Activated CD4-positive, alpha-beta T cell treated with anti-CD3 and anti-CD28 coated beads, Interleukin-2, amount 50 U/mL, for 4 hours (primary cell): ENCODE measurements at places on chromosomes 2 and 18.

DNA sequence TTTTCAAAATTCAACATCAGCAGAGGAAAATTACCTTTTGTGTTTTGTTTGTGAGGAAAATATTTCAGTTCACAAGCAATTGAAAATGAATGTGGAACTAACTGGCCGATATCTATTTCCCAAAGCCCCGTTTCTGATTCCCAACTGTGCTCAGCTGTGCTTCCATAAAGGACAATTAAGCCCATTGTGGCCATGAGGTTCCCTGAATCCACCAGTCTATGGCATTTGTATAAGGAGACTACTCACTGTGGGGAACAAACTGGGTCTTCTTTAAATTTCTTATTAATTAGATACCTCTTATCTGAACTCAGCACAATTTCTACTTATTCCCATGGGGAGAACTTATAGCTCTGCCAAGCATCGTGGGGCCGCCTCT lies 31.4 kb upstream of the AGAP1 start:
- DNase-seq, result no peak

GRCh38 chr18:3529601-3530000 lies 79.6 kb downstream of the TGIF1 start:
- DNase-seq, result no peak

- no peak for DNase-seq
Measured at GRCh38 chr18:23193742-23194141, 58.5 kb downstream of the CABLES1 start.

- DNase-seq, result no peak
Measured at GRCh38 chr2:173716458-173717052, 248.6 kb downstream of the SP3 start.

DNA sequence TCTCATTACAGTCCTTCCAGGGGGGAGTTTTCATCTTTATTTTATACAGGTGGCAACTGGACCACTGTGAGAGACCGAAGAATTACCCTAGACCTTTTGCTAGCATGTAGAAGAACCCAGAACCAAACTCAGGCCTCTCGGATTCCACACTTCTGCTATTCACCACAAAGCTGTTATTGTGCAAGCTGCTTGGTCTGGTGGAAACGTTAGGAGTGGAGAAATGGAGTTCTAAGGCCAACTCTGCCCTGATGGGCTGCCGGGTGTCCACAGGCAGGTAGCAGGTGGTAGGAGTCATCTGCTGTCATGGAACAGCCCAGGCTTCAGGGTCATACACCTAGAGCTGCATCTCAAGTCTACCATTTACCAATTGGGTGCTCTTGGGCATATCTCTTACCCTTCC lies 218.8 kb downstream of the BCL11A start:
- DNase-seq, result no peak

DNA sequence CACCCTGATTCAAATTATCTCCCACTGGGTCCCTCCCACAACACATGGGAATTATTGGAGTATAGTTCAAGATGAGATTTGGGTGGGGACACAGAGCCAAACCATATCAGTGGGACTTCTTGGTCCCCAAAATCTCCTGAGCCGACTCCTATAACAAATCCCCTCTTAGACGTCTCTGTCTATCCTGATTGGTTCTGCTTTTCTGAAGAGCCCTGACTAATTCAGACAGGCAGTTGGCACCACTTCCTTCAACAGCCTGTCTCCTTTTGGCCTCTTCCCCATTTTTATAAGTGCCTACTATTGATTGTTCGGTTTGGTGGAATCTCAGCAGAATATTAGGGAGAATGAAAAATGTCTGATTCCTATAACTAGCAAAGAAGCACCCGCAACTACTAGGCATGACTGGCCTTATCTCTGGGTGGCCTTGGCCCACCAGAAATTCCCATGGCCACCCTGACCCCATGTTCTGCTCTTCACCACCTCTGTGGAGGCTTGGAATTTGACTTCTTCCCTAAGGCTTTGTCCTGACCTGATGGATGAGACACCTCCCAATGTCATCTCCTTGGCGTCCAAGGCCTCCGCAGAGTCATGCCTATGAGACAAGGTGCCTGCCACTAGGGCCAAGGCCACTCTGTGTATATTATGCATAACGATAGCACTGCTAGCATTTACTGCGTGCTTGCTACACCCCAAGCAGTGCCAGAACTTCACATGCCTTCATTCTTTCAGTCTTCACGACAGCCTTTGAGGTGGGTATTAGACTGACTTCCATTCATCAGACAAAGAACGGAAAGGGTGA lies 218.9 kb upstream of the COPS8 start:
- DNase-seq, result no peak

DNA sequence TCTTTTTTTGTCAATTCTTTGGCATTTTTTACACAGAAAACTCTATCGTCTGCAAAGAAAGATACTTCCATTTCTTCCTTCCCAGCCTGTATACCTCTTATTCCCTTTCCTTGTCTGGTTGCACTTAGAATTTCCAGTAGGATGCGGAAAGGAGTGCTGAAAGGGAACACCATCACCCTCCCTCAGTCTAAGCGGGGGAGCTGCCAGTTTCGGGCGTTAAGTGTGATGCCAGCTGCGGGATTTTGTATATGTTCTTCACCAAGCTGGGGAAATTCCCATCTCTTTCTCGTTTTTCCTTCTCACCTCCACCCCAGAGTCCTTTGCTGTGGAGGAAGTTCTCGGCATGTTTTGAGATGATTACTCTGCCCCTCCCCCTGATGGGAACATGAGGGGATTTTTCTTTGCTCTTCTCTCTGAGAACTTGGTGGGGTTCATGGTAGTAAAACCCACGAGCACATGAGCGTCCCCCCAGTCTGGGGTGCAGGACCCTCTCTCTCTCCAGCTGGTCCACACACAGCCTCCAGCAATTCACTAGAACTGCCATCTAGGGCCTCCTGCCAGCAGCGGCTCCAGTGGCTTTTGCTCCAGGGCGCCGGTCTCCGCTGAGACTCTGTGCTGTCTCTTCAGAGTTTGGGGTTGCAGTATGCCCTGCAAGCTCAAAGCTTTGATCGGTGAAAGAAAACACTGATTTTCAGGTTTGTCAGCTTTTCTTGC lies 15.5 kb downstream of the AQP12A start:
- DNase-seq, result no peak

DNA sequence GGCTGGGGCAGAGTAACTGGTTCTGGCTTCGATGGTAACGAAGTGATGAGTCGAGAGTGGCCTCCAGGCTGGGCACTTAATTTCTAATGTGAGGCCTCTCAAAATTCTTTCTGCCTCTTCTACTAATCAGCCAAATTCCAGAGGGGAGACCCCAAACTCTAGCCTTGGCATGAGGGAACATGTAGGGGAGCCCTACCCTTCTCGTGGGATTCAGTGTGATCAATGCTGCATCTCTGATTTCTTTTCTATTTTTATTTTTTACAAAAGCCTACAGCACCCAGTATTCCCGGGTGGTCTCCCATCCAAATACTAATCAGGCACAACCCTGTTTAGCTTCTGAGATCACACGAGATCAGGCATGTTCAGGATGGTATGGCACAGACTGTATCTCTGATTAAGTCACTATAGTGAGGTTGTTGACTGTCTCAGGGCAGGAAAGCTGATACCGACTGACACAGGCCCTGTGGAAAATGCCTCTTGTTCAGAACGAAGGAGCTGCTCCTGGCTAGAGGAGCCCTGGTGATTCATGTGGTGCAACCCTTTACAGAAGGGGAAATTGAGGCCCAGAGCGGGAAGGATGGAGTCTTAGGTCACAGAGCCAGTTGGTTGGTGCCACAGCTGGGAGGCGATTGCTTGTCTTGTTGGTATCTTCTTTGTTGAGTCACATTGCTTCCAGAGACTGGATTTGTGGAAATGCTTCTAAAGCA lies 126.3 kb upstream of the HS6ST1 start:
- no peak for DNase-seq

DNA sequence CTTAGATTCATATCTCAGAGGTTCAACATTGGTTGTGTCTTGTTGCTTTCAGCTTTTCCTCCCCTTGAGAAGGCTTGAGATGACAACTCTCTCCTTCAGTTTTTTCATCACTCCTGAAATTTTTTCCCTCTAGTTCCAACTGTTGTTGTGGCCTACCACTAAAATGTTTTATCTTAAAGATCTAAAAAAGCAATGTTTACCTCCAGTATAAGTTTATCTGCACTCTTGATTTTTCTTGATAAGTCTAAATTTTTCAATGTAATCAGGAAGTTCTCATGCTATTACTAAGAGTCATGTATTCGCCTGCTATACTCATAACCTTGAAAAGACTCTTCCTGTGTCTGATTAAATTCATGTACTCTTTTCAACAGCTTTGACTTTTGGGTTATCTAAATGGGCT lies 366.3 kb upstream of the TFPI start:
- no peak for DNase-seq

GRCh38 chr2:218897394-218898108 lies 16.9 kb downstream of the WNT10A start:
- no peak for DNase-seq

- DNase-seq, result no peak
Measured at GRCh38 chr2:43676322-43677050, at the start of gene C1GALT1C1L. Gene C1GALT1C1L (minus strand): TSS chr2:43676429. CDS start chr2:43676322, 107 bp downstream.

DNA sequence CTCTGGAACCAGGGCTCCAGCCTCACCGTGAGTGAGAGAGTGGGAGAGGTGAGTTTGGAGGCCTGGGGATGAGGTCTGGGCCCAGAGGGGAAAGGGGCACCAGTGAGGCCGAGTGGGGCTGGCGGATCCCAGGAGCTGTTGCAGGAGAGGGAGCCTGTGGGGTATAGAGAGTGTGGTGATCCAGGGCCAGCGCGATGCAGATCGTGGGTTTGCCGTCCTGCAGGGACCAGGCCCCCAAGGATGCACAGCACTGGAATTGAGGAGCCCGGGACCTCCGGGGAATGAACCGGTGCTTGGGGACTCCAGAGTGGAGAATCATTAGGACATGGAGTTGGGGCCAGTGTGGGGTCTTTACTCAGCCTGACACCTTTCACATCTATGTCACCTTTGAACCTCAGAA lies 25.7 kb upstream of the RAB6D start:
- no peak for DNase-seq

DNA sequence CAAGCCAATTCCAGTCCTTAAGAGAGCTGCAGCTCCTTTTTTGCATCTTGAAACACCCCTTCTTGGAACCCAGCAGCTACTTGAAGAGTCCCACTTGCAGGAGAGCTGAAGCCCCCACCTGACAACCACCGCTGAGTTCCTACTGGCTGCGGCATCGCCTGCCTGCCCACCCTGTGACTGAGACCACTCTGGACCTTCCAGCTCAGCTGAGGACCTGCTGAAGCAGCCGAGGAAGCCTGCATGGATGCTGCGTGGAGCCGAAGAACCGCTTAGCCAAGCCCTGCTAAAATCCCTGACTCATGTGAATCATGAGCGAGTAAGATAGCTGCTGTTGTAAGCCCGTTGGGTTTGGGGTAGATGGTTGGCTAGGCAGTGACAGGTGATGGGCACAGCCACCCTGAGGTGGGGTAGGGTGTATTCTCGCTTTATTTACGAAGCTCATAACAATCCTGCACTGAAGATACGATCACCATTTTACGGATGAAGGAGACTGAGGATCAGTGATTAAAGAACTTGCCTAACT lies 78.4 kb downstream of the INHBB start:
- DNase-seq, result no peak

- no peak for DNase-seq
Measured at GRCh38 chr2:187890690-187891089, 336.5 kb upstream of the TFPI start.

DNA sequence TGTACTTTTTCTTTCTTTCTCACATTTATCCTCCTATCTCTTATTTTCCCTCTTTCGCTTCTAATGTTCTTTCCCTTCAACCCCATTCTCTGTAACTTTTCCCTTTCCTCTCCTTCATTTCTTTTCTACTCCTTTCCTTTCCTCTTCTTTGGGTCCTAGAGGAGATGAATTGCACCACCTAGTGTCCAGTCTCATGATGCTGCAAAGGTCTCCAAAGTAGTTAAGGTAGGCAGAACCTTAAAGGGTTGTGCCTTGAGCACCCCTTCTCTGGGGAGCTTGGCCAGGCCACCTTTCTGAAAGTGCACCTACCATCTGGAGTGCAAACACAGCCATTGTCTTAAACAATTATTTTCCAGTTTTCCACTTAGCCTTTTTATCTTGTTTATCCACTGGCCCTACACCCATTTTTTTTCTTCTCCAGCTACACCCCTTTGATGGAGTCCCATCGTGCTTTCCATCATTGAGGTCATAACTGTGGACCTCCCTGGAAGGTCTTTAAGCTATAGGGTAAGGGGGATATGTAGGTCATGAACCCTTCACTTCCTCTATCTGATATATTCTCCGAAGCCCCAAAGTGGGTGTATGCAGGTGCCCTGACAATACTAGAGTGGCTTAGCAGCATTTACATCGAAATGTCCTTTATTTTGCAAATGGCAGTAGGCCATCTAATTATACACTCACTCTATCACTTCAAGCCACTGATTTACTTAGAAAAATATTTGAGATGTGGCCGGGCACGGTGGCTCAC lies 155.9 kb downstream of the ESCO1 start:
- DNase-seq, result no peak

- DNase-seq, result no peak
Measured at GRCh38 chr2:13495051-13495450, 778.3 kb downstream of the TRIB2 start.

DNA sequence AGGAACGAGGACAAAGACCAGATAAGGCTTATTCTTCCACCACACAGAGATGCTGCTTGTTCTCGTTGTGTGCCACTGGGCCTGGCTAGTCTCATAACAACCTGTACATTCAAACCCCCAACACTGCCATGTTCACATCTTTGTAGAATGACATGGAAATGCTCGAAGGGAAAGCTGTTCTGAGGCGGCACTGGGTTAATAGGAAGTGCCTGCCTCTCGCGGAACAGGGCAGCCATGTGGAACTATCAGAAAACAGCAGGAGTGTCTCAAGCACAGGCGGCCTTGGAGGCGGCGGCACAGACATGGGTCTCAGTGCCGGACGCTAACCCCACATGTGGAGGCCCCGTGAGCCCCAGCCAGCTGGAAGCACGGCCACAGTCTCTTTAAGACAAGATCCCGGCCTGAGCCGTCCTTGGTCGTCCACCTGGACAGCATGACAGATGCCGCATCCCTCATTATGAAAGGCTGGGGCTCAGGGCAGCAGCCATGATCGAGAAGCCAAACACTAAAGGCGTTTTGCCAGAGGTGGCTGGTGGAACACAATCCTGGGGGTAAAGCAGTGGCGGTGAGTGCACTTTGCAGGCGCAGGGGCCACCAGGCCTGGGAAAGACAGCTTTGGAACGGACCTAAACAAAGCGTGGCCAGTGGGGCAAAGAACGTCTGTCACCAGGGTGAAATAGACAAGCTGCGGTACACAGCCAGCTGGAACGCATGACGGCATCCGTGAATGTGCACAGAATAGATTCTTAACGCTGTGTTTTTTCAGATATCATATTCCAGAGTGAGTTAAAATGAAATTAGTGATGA lies 161.0 kb downstream of the HDAC4 start:
- no peak for DNase-seq

DNA sequence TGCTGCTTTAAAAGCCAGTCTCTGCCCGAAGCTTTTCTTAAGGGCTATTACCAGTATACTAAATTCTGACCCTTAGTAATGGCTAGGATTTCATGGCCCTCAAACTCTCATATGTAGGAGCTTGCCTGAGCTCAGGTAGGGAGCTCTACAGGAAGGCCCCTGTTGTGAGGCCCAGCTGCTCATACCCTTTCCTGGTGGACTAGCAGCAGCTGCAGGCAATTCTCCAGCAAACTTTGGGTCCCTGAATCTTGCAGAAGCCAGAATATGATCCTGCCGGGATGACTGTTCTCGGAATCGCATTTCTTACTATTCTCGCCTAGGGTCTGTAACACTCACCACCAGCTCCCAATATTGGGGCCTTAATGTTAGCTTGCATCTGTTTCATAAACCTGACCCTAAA lies 106.4 kb upstream of the SERTAD2 start:
- no peak for DNase-seq

GRCh38 chr18:45783097-45784075 lies 42.1 kb upstream of the SIGLEC15 start:
- DNase-seq, result no peak

- DNase-seq, result no peak
Measured at GRCh38 chr2:150859877-150860276, 372.4 kb upstream of the RND3 start.

- DNase-seq, result no peak
Measured at GRCh38 chr2:215851082-215851481, 162.3 kb downstream of the MREG start.
